ENCODE measurements at places on chromosomes 16 and 17.

DNA sequence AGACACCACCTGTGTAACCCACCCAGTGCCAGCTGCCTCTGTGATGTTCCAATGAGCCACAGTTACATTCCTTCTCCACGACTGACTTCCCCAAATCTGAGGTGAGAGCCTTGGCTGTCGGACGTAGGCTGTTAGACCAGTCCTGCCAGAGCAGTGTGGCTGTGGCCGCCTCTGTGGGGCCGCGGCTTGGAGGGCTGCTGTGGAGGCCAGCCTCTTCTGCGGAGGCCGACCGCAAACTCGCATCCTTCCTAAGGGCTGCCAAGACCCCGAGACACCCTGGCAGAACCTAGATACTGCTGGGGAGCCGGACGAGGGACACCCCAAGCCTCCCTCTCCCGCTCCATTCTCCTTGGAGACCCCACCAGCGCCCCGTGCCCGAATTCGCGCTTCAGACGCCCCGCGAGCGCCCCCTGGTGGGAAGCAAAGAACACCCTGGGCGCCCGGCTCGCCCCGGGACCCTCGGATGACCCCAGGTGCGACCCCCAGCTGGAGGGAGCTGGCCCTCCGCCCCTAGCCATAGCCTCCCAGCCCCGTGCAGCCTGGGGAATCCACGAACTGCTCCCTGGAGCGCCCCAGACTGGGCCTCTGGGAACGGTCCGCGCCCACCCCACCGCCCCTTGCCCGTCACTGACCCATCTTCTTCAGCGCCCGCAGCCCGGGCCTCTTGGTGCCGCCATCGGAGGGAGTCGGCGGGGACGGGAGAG lies 547 bp downstream of the PLCD3 start:
- peak; percentile 54 for DNase-seq
- H3K36me3 ChIP-seq = no peaks in the 10 kb centered on the region
- no peak overlapping the region for H3K27ac ChIP-seq
- H3K4me1 ChIP-seq = peaks cover 18% of the 10 kb centered on the region
- H3K27me3 ChIP-seq = peaks cover 9% of the 10 kb centered on the region

GRCh38 chr16:8998108-8998507 lies 34.4 kb upstream of the USP7 start:
- H3K27me3 ChIP-seq = no peaks in the 10 kb centered on the region
- H3K27ac ChIP-seq = no peak overlapping the region
- no peaks in the 10 kb centered on the region for H3K36me3 ChIP-seq
- H3K4me3 ChIP-seq = no peak overlapping the region
- peaks cover 2% of the 10 kb centered on the region for H3K4me1 ChIP-seq

- no peak for DNase-seq
- peaks cover 7% of the 10 kb centered on the region for H3K36me3 ChIP-seq
- no peak overlapping the region for H3K4me3 ChIP-seq
- no peaks in the 10 kb centered on the region for H3K27me3 ChIP-seq
- no peak overlapping the region for H3K27ac ChIP-seq
- H3K4me1 ChIP-seq = no peaks in the 10 kb centered on the region
Observed at GRCh38 chr16:1090620-1091587, 5.1 kb downstream of the C1QTNF8 start.

- no peak overlapping the region for H3K27ac ChIP-seq
- DNase-seq = peak; percentile 80
- H3K4me3 ChIP-seq = no peak overlapping the region
- peaks cover 47% of the 10 kb centered on the region for H3K4me1 ChIP-seq
- H3K27me3 ChIP-seq = no peaks in the 10 kb centered on the region
- peaks cover 3% of the 10 kb centered on the region for H3K36me3 ChIP-seq
Observed at GRCh38 chr17:64028874-64029464, 8.5 kb upstream of the ICAM2 start.

- peaks cover 41% of the 10 kb centered on the region for H3K4me1 ChIP-seq
- no peaks in the 10 kb centered on the region for H3K27me3 ChIP-seq
- peak overlapping the region; percentile 83 for H3K4me3 ChIP-seq
Observed at GRCh38 chr17:36602924-36603384, 1.6 kb downstream of the MRM1 start.

GRCh38 chr16:82848013-82848412 lies 221.2 kb downstream of the CDH13 start:
- H3K27me3 ChIP-seq = peaks cover 3% of the 10 kb centered on the region
- H3K4me1 ChIP-seq = no peaks in the 10 kb centered on the region
- H3K4me3 ChIP-seq = no peak overlapping the region
- DNase-seq = no peak
- no peaks in the 10 kb centered on the region for H3K36me3 ChIP-seq
- H3K27ac ChIP-seq = no peak overlapping the region

DNA sequence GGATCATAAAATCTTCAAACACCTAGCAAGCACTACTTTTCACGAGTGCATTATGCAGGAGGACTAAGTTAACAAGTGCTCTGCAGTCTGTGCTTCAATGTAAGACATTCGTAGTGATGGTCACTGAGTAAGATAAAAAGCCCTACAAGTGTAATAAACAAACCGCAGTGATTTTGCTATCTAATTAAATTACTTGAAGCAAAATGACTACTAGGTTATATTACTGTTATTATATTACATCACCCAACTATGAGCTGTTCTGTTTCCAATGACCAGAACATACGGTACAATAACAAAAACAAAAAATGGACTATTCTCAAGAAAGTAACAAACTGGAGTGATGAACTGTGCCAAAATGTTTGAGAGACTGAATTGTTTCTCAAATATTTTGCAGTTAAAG lies 11.2 kb downstream of the KLHL10 start:
- peaks cover 4% of the 10 kb centered on the region for H3K4me1 ChIP-seq
- H3K27ac ChIP-seq = no peak overlapping the region
- DNase-seq = no peak

DNA sequence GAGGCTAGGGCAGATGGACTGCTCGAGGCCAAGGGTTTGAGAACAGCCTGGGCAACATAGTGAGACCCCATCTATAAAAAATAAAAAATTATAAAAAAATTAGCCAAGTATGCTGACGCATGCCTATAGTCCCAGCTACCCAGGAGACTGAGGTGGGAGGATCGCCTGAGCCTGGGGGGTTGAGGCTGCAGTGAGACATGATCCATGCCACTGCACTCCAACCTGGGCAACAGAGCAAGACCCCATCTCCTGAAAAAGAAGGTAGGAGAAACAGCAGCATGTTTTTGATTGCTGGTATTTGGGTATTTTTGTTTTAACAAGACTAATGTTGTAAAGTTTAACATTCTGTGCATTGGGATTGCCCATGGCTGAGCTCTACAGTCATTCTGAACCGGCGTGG lies 8.9 kb upstream of the DDX19A start:
- no peak overlapping the region for H3K4me3 ChIP-seq
- no peak overlapping the region for H3K27ac ChIP-seq
- no peaks in the 10 kb centered on the region for H3K27me3 ChIP-seq
- no peak for DNase-seq
- H3K36me3 ChIP-seq = peaks cover 15% of the 10 kb centered on the region
- H3K4me1 ChIP-seq = no peaks in the 10 kb centered on the region

DNA sequence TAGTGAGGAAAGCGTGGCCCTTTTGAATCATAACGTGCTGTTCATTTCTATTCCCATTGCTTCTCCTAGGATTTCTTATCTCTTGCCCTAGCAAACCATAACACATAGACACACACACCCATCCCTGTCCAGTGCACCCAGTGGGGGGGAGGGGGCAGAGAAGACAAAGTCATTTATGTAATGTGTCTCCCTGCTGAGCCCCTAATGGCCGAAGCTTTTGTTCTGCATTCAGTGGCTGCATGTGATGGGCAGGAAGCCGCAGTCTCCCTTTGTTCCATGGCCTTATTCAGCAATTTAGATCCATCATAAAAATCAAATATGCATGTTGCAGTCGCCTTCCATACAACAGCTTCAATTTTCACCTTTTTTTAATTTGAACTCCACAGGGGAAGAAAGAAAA lies 325.4 kb downstream of the ZFHX3 start:
- H3K36me3 ChIP-seq = no peaks in the 10 kb centered on the region
- no peaks in the 10 kb centered on the region for H3K4me1 ChIP-seq
- H3K4me3 ChIP-seq = no peak overlapping the region
- DNase-seq = no peak
- no peaks in the 10 kb centered on the region for H3K27me3 ChIP-seq

GRCh38 chr17:32488604-32489180 lies 1.9 kb downstream of the CDK5R1 start:
- no peak for DNase-seq
- H3K27ac ChIP-seq = no peak overlapping the region
- peaks cover 58% of the 10 kb centered on the region for H3K4me1 ChIP-seq

All from activated CD4-positive, alpha-beta memory T cell treated with anti-CD3 and anti-CD28 coated beads, Interleukin-2, amount 10 ng/mL, durations not matched to agents 7 days and 5 days (primary cell).